ENCODE measurements at places on chromosomes 6 and 20.
A peak's percentile ranks its signal among the peaks of the same experiment; 100 is the strongest.

DNA sequence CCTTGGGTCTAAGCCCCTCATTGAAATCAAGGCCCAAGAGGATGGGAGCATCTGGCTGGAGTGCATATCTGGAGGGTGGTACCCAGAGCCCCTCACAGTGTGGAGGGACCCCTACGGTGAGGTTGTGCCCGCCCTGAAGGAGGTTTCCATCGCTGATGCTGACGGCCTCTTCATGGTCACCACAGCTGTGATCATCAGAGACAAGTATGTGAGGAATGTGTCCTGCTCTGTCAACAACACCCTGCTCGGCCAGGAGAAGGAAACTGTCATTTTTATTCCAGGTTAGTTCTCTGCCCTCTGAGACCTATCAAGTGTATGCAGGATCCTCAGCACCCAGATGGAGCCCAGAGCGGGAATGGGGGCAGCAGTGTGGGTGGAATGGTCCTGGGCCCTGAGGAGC is 5.1 kb downstream of the BTN2A2 start:
- DNase-seq, result no peak

DNA sequence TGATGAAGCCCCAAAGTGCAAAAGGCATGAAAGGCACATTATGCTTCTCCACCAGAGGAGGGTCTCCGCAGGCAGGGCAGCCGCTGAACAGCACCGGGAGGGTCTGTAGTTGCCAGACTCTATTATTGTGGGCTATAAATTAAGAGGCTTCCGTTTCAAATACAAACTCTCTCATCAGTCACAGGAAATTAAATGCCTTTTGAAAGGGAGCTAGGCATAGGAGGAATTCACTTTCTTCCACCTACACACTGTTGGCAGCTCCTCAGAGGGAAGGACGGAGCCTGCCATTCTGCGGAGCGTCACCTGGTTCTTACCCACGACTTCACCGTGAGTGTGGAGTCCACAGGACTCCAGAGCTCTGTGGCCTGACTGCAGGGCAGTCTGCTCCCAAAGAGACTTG is 140.8 kb upstream of the AGPAT4 start:
- no peak for DNase-seq

- no peak for DNase-seq
These were observed 13.2 kb upstream of the AHCY start for GRCh38 chr20:34316196-34316814.

- DNase-seq, result no peak
These were observed 9.2 kb downstream of the RPF2 start for GRCh38 chr6:110990840-110991576.

DNA sequence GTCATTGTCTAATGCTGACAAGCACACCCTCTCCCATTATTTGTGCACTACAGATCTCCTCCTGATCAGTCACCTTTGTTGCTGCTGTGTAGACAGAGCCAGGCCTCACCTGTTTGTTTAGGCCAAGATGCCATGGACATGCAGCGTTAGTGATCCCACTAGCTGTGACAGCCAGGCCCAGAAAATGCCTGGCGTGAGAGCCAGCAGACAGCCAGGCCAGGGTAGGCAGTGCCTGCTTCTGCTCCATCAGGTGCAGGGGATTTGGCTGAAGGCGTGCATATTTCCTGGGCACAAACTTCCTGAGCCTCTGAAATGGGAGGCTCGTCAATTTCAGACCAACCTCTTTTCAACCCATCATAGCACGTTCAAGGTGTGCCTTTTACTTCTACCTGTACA is 27.3 kb downstream of the MANBAL start:
- DNase-seq, result no peak

GRCh38 chr6:133632206-133632605 is 256.7 kb upstream of the TCF21 start:
- DNase-seq, result no peak

- no peak for DNase-seq
These were observed 2.1 kb downstream of the C20orf144 start for GRCh38 chr20:33664085-33664761.

DNA sequence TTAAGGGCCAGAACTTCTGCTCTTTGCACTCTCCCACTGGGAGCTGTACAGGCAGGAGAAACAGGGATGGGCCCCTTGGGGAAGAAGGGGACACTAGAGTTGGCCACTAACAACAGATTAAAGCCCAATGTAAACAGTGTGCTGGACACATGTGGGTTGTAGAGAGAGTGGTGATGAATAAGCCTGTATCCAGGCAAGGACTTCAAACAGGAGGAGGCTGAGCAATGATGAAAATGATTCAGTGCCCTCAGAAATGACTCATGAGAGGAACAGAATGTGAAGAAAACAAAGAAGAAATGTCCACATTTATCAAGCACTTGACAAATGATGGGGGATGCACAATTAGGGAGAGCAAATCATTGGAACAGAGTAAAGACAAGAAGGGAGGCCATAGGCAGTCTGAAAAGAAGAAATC is 242.3 kb downstream of the TBX18 start:
- DNase-seq, result no peak

DNA sequence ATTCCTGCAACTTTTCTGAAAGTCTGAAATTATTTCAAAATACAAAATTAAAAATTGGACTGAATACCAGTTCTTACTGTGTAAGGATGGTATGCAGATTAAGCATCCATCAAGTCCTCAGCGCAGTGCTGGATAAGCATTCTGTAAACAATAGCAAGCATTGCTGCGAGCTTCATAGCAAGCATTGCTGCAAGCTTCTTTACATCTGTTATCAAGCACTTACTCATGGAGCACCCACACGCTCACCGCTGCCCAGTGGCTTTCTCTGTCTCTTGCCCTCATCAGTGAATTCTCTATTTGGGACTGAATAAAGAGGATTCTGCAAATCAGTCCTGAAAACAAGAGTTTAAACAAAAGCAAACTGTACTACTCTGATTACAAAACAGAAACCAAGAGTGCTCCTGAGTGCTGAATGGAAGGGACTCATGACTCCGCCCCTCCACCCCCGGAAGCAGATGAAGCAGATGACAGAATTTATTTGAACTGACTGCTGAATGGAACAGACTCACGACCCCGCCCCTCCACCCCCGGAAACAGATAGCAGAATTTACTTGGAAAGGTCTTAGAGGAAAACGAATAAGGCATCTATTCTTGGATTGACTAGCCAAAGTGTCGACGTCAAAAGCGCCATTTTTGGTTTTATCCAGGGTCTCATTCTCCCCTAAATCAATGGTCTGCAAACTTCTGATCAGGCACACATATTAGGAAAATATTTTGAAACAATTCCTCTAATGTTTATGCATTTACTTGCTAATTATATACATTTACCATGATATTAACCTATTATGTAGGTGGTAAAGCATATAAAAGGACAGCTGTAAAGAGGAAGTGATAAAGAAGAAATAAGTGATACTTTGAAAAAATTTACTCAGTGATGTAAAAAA is 22.1 kb upstream of the EYA2 start:
- peak; percentile 26 for DNase-seq

DNA sequence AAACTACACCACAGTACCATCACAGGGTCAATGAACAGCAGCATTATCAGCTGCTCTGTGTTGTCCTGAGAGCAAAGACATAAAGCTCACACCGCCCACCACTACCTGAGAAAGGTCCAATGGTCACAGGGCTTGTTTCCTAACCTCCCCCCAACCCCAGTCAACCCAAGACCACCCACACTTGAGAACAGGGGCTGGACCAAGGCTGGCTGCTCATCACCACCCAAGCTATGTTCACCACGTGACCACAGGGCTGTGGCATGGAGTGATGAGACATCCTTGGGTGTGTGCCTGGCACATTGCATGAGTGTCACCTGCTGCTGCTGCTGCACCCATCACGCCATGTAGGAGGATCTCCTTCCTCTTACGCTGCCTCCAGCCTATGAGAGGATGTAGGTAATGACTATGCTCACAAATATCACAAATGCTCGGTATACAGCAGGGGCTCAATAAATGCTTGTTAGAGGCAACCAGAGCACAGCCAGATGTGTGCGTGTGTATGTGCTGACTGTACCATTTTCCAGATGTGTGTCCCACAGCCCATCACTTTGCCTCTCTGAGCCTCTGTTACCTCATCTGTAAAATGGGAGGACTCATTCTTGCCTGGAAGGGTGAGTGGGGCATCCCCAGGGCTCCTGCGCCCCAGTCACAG is 23.3 kb upstream of the SIRPA start:
- no peak for DNase-seq

DNA sequence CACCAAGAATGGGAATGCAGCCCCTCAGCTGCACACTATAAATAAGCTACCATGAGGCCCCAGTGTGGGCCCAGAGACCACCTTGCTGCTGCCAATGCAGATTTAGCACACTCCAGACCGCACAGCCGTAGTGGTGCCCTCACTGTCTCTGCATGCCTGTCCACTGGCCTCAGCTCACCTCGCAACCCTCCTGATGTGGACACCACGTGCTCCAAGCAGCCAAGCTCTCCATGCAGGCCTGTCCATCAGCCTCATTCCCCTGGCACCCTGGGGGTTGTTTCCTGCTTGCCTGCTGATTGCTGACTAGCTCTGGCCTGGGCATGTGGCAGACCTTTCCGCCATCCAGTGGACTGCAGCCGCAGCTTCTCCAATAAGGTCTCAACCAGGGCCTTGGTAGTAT is 36.2 kb downstream of the ZBTB9 start:
- peak; percentile 21 for DNase-seq

GRCh38 chr6:108748959-108749358 is 99.3 kb upstream of the ARMC2 start:
- DNase-seq, result no peak

GRCh38 chr6:34491091-34491430 is 25.2 kb downstream of the PACSIN1 start:
- DNase-seq, result no peak

- DNase-seq, result peak; percentile 38
These were observed 80.9 kb downstream of the HAO1 start for GRCh38 chr20:7859356-7859802.

DNA sequence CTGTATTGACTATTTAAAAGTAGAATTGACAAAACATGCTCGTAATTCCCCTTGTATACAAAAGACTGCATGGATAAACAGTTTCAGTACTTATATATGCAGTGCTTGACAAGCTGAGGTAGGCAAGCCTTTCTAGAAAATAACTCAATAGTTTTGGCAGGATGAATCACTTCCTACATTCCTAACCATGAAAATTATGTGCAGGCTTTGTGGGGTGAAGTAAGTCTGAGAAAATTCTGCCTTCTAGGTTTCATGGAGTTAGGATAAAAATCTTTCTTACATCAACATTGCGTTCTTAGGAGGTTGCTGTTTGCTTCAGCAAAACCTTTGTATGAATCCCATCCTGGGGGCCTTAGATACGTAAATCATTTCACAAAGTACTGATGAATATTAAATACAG is 801.4 kb upstream of the EYS start:
- no peak for DNase-seq

GRCh38 chr6:99520855-99521632 is 5.8 kb upstream of the USP45 start:
- peak; percentile 88 for DNase-seq

- no peak for DNase-seq
These were observed 102.3 kb upstream of the TSHZ2 start for GRCh38 chr20:52869698-52870501.

DNA sequence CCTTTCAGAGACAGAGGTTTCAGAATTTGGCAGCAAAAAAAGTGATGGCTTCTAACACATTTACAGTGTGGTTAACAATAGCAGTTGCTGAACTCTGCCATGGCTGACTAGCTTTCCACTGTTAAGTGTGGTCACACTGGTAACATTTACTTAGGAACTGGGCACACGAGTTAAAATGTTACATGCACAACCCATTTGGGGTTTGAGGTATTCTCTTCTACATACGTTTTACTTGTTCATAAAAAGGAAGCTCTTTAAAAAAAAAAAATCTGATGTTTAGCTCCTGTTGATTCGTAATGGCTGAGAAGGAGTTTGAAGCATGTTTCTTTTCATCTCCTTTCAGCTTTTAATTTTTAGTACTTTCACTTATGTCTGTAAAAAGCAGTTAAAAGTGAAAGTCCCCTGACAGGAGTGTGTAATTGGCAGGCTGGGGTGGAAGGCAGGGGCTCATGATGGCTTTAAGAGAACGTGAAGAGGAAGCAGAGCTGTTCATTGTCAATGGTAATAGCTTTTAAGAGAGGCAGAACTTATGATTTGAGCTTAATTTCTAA is 245.9 kb downstream of the FARS2 start:
- no peak for DNase-seq

GRCh38 chr6:4568138-4568537 is 208.1 kb upstream of the CDYL start:
- DNase-seq, result no peak

- no peak for DNase-seq
These were observed 256.8 kb downstream of the QKI start for GRCh38 chr6:163671355-163671754.

DNA sequence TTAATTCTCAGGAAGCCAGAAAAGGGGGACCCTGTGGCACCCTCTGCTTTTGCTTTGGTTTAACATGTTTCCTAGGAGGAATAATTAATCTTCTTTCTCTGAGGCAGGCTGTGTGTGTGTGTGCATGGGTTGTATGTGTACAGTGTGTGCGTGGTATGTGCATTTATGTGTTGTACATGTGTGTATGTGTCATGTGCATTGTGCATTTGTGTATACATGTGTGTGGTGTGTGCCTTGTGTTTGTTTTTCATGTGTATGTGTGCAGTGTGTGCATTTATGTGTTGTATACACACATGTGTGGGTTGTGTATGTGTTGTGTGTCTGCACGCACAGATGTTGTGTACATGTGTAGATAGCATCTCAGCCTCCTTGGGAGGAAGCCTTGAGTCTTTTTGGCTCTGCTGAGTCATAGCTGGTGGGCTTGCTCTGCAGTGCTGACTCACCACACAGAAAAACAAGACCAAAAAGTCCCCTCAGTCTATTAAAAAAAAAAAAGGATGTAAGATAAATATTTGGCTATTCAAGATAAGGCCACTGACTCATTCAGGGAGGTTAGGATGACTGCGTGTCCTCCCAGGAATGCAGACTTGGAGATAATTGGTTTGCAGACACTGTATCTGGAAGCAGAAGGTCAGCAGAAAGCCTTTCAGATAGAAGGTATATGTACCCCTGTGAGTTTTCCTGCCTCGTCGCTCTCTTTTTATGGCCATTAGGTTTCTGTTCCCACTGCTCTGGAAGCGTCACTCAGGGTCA is 58.6 kb downstream of the SYNJ2 start:
- no peak for DNase-seq

DNA sequence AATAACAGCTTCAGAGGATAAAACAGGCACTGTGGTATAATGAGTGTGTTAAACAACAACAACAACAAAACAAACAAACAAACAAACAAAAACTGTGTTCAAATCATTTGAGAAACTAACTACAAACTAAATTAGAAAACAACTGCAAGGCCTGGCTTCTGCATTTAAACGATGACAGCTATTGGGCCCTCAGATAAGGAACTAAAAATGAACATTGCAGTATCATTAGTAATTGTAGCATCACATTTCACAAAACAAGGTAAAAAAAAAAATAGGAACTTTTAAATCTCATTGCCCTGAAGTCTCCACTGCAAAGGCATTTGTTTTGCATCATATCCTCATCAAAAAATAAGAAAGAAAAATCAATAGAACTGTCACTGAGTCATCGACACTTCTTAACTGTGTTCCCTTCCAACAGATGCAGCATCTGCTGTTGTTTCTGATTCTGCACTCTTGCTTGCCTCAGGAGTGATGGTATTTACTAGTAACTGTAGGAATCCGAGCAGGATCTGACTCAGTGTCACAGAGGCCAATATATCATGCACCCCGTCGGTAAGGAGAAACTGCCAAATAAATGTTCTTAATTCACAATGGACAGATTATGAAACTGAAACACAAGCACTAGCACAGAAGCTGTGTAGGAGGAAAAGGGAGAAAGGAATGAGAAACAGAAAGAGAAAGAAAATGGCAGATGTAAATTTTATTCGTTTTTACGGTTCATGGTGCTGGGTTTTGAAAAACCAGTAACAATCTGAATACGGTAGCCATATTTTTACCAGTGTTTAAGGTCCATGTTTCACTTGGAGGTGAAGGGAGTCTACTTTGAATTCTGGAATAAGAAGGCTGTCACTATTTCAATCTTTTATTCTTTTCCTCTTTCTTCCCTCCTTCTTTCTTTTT is 365.7 kb upstream of the EPHA7 start:
- DNase-seq, result no peak
